ENCODE measurements at places on chromosomes 5 and 9.

DNA sequence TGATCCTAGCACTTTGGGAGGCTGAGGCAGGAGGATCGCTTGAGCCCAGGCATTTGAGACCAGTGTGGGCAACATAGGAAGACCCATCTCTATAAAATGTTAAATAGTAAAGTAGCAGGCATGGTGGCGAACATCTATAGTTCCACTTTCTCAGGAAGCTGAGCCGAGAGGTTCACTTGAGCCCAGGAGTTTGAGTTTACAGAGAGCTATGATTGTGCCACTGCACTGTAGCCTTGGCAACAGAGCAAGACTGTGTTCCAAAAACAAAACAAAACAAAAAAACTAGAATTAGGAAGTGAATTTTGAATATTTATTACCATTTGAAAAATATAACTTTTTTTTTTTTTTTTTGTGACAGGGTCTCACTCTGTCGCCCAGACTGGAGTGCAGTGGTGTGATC lies 26.8 kb upstream of the PAX5 start:
- DNase-seq, result no peak

- no peak for DNase-seq
These were observed 7.9 kb upstream of the ZNF608 start for GRCh38 chr5:124754206-124754927.

- peak; percentile 46 for DNase-seq
These were observed 38.9 kb downstream of the SLC35D2 start for GRCh38 chr9:96344458-96345180.

DNA sequence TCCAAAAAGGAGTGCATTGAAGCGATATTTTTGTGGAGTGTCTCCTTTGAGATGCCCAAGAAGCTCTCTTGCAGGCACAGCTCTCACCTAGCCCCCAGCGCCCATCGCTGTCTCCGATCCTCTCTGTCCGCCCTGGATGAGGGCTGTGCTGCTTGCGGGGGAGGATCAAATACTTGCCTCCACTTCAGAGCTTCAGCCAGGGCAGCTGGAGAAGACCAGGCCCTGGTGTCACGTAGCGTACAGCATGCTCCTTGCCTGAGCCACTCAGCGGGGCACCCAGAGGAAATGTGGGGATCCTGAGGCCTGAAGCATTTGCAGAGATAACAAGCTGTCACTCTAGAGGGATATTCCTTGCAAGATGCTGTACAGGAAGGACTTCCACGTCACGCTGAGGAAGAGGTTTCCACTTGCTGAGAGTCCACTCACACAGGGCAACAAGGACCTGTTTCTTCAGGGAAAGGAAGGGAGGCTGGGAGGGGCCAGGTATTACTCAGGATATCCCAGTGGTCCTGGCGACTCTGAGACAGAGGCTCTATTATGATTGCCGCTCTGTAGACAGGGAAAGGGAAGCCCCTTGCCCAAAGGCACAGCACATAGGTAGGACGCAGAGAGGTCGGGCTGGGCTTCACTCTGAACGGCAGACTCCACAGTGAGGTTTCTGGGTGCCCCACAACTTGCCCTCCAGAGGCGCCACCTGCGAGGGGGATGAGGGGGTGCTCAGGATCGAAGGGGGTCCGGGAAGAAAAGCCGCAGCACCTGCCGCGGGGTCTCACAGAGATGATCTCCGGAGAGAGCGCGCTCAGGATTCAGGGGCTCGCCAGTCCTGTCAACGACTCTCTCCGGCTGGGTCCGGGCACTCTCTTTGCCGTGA lies 64.0 kb downstream of the CRB2 start:
- DNase-seq, result no peak

DNA sequence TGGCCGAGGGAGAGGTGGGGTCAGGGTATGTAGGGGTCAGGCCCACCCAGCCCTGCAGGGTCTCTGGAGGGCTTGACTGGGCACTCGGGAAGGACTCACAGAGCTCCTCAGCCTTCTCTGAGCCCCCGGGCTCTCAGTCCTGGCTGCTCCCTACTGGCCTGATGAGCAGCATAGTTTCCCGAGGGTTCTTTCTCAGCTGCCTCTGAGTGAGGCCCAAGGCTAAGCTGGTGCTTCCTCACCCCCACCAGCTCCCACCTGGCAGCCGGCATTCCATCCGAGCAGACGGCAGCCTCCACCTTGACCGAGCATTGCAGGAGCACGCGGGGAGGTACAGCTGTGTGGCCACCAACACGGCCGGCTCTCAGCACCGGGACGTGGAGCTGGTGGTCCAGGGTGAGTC lies 56.0 kb downstream of the HMCN2 start:
- no peak for DNase-seq

GRCh38 chr9:82140471-82140870 lies 151.9 kb downstream of the SPATA31D1 start:
- no peak for DNase-seq

DNA sequence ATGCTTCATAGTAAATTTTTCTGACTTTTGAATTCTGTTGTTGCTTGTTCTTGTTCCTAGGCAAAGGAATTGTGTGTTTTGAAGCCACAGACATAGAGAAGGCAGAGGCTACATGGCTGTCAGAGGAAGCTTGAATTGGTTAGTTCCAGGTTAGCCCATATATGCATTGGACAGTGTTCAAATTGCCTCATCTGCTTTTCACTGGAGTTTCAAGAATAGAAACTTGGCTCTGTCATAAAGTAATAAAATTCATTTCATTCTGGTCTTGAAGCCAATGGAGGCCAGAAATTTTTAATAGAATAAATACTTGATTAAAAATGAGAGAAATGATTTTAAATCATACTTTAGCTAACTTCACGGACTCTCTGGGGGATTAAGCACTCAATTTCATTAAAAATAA lies 178.0 kb downstream of the YIPF5 start:
- no peak for DNase-seq

DNA sequence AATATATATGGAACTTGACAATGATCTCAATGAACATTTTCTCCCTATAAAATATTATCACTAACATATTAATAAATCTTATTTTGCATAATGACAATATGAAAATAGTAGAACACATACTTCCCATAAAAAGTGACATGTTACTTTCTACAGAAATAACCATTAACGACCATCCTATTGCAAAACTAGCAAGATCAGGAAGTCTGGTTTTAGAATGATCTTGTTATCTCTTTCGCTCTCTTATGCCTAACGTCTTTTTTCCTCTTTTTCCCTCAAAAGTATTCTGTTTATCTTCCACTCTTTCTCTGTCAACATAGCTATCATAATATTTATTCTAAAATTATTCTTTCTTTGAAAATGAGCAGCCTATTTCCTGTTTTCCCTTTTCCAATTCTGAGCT lies 21.6 kb upstream of the C5orf46 start:
- no peak for DNase-seq

GRCh38 chr5:9239071-9239470 lies 306.8 kb downstream of the SEMA5A start:
- no peak for DNase-seq

GRCh38 chr5:1546556-1546955 lies 22.8 kb upstream of the LPCAT1 start:
- no peak for DNase-seq

DNA sequence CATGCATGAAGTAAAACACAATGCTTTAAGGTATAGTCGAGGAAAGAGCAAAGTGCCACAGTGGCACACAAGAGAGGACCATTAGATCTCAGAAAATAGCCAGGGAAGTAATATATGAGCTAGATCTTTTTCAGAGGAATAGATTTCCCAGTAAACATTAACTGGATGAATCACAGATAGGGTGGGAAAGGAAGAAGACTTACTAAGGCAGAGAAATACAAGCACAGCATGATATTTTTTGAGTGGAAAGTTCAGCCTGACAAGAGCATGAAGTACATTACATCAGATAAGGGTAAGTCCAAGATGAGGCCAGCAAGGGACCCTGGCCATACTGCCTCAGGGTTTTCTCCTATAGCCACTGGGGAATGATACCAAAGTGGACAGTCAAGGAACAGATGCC lies 804.6 kb upstream of the DMAC1 start:
- no peak for DNase-seq

DNA sequence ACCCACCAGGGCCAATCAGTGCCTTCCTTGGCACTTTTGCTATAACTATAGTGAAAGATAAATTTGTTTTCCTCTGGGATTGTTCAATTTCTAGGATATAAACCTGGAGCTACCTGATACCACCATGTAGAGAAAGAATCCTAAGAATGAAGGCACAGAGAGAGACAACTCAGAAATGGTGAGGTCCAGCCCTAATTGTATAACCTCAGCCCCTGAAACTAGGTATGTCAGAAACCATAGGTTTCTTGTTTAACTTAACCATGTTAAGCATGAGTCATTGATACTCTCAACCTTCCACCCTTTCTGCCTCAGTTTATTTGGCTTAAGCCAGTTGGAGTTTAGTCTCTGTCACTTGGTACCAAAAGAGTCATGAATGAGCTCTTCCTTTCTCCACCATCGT lies 4.6 kb upstream of the SPZ1 start:
- DNase-seq, result no peak

DNA sequence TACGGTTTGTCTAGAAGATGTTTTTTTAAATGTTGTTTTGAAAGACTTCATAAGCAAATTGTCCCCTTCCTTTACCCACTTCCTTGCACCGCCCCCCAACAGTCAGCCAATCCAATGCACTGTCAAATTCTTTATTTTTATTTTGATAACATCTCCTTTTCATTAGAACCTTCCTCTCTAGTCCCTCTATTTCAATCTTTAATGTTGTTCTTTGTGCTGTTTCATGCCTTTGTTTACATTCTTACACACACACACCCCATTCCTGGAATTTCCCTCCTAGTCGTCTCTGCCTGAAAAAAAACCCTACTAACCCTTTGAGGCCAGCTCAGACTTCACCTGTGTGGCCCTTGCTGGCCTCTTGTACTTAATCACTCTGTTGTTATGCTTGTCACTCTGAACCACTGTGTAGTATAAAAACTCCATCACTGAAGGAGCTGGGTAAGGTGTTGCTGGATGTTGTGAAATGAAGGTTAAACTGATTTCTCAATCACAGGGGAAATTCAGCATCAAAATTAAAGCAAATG lies 133.4 kb downstream of the UGCG start:
- DNase-seq, result no peak

DNA sequence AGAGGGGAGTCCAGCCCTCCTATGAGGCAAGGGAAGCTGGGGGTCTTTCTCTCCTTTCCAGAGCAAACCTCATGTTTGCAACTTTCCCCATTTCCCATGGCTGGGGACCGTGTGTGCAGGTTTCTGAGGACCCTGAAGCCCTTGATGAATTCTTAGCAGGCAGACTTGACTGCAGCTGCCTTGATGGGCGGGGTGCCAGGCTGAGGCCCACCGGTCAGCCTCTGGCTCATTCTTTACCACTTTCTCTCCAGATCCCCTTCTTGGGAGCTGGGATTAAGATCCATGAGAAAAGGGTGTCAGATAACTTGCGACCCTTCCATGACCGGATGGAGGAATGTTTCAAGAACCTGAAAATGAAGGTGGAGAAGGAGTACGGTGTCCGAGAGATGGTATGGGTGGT lies 30.0 kb upstream of the FOXI1 start:
- no peak for DNase-seq

DNA sequence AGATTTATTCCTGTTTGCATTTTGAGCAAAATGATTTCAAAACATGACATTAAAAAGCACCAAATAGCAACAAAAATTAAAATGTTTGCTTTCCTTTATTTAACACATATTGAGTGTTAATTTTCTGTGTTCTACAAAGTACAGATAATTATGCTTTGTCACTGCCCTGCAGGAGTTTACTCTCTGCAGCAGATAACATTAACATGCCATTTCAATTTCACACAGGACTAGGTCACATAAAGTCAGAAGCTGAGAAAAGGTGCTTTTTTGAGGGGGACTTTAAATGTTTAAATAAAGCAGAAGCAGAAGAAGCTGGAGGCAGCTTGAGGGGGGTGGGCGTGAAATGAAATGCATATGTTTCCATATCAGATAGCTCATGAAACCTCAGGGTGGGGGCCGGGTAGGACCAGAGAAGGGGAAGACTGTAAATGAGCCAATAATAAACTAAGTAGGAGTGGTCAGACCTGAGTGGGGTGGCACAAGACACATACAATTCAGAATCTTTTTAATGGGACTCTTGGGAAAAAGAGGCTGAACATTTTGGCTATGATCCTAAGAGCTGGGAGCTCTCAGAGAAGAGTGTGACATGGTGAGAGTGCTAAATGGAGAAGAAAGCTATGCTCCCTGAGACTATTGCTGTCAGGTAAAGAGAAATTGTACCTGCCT lies 387.5 kb downstream of the FAM170A start:
- no peak for DNase-seq

- DNase-seq, result peak; percentile 13
These were observed 31.1 kb upstream of the FGF1 start for GRCh38 chr5:142716963-142717362.

DNA sequence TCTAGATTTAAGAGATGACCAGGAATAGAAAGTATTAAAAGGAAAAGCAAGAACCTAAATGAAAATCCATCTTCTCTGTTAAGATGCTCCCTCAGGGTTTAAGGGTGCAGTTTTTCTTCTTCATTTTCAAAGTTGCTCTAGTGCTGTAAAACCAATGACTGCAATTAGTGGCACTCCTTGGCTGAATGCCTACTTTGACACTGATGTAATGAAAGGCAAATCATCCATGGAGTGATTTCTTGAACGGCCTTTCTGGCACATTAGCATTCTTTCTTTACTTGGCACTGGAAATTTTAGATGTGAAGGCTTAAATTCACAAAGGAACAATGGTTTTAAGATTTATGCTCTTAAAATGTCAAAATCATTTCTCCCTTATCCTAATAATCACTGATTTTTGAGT lies 19.3 kb upstream of the ISCA1 start:
- DNase-seq, result no peak

DNA sequence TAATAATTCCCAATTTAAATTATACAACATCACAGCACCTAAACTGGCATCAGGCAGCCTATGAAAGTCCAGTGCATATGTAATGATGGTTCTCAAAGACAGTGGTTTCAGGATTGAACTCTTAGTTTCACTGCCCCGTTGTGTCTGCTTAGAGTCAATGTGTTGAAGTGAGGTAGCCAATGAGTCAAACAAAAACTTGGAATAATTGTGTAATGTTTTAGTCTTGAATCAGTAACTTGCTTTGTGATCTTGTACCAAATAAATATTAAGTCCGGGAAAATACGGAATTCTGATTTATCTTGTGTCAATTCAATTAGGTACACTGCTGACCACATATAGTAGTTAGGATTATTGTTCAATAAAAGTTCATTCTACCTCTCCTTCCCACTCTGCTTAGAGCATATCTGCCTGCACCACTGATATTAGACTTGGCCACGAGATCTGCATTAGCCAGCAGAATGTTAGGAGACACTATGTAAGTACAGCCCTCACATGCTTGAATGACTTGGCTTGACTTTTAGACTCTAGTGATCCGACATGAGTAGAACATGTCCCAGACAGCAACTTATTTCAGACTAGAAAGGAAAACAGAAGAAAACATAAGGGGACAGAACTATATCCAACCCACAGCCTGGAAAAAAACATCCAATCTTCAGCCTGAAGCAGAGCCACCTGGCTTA lies 441.5 kb upstream of the PTGER4 start:
- no peak for DNase-seq

Measured in NCI-H774 (cell line).